CD4-positive, alpha-beta T cell treated with Interferon alpha-2 for 1 hour (primary cell): ENCODE measurements at places on chromosomes 2 and 18.

DNA sequence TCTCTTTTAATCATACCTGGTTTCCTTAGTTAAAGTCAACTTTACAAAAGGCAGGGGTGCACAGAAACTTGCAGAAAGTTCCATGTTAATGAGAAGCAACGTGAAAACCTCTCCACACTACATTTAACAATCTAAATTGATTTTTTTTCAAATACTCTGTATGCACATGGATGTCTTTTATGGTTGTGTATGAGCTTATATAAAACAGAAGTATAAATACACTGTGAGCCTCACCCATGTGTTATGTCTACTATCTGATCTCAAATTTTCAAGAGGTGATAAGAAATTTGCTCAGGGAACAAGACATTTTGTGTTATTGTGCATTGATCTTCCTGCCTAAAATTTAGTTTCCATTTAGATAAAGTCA is 617.6 kb downstream of the ADCYAP1 start:
- no peak for DNase-seq

DNA sequence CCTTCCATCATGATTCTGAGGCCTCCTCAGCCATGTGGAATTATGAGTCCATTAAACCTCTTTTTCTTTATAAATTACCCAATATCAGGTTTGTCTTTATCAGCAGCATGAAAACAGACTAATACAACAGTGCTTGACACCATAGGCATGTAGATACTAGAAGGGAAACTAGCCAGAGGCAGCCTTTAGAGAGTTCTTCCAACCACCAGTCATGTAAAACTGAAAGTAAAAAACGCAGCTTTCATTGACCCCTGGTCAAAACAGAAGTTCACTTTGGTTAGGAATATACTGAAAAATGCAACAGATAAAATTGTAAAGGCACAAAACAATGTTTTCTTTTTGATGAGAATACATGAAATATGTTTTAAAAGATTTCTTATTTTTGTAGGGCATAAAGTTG is 122.8 kb upstream of the L3MBTL4 start:
- no peak for DNase-seq

DNA sequence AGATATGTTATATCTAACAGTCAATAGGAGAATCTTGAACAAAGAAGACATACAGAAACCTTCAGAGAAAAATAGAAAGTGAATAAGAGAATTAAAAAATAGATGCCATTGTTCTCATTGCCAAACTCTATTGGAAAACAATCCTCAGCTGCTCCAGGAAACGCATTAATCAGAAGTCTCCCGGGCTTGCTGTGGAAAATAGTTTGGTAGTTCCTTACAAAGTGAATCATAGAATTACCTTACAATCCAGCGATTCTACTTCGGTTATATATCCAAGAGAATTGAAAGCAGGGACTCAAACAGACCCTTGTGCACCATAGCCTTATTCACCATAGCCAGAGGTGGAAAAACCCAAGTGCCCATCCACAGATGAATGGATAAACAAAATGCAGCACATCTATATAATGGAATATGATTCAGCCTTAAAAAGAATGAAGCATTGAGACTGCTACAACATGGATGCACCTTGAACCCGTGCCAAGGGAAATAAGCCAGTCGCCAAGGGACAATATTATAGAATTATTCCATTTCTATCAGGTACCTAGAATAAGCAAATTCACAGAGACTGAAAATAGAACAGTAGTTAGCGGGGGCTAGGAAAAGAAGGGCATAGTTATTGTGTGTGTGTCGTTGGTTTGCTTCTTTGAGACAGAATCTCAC is 21.9 kb upstream of the CHRNA1 start:
- no peak for DNase-seq

DNA sequence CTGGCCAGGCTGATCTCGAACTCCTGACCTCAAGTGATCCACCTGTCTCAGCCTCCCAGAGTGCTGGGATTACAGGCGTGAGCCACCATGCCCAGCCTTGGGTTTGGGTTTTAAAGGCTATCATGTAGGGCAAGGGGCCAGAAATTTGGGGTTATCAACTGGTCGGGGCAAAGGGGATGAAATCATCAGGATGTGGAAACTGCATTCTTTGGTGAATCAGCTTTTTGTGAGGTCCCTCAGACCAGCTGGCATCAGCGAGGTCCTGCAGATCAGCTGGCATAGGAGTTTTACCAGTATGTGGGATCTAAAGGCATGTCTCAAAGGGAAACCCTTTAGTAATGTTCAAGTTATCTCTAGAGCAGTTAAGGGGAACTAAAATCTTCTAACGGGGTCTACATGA is 6.4 kb upstream of the GEMIN6 start:
- no peak for DNase-seq

DNA sequence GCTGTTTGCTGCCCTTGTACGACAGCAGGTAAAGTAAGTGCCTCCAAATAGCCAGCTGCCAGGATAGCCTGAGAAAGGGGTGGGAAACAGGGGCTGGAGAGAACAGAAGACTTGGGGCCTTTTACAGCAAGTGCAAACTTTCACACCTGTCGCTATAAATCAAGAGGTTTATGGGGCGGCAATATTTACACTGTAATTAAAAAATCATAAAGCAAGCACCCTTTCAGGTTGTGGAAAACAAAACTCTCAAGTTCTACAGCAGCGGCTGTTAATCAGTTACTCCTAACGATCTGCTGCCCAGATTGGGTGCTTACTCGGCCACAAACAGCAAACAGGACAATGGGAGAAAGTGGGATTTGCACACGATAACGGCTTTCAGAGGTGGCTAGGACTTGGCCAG is 359.5 kb upstream of the ETAA1 start:
- DNase-seq = no peak

- DNase-seq = no peak
Observed at GRCh38 chr2:17124575-17125318, 393.5 kb downstream of the RAD51AP2 start.

GRCh38 chr2:128593518-128593878 is 274.8 kb upstream of the HS6ST1 start:
- DNase-seq = no peak

DNA sequence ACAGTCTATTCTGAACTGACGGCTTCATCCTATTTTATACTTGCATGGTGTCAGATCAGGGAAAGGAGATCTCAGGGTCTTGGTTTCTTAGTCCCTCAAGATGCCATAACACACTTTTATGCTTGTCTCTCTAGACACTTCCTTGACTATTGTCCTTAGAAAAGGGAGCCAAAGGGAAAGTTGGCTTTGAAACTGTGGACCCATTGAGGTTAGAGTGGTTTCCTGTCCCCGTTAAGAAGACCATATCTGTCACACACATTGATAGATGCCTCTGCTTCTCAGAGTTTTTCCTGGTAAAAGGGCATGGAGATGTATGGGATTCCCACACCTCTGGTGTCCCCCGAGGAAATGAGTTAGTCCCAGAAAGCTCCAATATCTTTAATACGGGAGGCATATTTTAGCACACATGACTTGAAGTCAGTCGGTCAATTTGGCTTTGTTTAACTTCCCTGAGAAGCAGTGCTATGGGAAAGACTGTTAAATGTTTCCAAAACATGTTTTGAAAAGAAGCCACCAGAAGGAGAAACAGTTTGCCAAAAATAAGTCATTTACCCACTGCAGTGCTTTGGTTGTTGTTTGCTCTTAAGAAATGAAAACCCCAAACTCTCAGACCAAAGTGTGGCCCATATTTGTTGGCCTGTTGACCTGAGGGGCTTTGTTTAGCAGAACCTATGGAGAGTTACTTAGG is 133.4 kb upstream of the CXCR4 start:
- DNase-seq = no peak

DNA sequence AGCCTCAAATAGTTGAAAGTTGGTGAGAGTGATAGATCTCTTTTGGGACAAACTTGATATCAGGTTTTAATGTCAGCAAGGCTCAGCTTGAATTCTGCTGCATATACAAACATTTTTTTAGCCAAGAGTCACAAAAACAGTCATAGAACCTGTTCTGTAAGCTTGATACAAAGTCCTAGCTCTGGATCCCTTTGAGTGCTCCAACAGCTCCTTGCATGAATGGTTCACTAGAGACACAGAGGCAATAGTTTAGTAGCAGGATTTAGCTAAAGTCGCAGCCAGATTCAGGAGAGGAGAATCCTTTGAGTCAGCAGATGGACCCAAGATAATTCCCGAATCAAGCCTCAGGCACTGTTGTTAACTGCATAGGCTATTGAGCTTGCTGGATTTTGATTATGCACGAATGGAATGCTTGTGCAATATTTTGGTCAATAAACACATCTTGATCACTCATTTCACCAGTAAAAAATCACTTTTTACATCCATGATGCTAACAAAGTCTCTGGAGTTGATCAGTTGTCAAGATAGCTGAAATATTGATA is 148.6 kb downstream of the KLHL14 start:
- DNase-seq = no peak

DNA sequence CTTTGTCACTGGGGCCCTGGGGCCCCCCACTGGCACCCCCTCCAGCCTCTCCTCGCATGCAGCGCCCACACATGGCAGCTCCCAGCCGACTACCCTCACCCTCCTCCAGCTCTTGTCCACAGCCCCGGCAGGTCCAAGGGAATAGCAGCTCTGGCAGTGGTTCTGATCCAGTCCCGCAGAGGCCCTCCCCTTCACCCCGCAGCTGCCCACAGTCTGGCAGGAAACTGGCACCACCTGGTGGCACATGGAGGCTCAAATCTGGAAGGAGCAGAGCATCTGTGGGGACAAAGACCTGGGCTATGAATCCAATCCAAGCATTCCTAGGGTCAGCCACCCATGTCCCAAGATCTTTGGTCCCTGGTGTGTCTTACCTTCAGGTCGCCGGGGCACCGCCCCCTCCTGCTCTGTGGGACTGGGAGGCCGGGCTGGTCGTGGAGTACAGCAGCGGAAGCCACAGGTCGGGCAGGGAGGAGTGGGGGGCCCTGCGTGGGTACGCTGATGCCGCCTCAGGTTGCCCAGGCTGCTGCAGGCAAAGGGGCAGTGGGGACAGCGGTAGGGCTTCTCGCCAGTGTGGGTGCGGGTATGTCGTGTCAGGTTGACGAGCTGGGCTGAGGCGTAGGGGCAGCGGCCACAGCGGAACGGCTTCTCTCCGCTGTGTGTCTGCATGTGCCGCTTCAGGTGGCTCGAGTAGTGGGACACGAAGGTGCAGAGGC is 2.3 kb downstream of the ZNF513 start:
- DNase-seq = peak; percentile 22

DNA sequence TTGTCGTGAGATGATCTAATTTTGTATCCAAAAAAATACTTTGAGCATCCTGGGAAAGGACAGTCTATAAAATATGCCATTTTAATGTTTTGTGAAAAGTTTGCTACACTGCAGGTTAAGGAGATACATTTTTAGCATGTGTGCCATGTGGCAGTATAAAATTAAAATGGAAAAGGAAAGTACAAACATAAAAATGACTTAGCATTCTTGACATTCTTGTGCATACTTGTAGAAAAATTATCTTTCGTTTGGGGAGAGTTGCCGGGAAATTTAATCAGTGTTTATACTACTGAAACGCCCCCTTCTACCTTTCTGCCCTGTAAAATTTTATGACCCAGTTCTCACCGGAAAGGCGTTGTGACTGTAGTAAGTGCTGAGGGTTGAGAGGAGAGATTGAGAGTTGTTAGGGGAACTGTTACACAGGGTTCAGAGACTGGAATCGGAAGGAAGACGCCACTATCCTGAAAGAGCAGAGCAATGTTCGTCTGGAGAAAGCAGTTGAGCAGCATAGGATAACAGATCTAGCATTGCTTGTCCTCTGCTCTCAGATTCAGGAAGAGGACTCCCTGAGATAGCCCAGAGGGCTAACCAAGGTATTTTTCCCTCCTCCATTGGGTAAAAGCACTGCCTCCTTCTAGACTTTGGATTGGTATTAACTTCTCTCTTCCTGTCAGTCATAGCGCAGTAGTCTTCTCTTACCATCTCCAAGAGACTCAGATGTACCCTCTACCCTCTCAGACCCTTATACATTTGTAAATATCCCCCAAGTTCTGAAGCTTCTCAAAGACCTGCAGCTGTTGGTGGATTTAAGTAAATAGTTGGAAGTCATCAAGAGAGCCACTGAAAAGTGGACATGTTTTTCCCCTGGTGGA is 2.7 kb downstream of the CDH20 start:
- no peak for DNase-seq

DNA sequence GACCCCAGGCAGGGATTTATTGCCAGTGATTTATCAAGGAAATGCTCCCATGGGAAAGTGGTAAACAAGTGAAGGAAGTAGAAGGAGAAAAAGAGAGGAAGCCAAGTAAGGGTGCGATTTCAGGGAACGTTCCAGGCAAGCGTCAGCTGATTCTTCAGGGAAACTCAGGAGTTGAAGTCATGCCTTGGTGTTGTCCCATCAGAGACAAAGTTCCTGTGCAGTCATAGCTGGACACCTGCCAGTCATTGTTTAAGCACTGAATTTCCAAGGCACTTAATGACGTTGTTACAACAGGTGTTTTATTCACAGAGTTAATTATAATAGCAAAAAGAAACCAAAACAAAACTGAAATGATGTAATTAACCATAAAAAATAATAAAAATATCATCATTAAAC is 381.8 kb upstream of the CRIM1 start:
- no peak for DNase-seq

GRCh38 chr2:151292546-151292945 is 3.1 kb upstream of the NMI start:
- no peak for DNase-seq

DNA sequence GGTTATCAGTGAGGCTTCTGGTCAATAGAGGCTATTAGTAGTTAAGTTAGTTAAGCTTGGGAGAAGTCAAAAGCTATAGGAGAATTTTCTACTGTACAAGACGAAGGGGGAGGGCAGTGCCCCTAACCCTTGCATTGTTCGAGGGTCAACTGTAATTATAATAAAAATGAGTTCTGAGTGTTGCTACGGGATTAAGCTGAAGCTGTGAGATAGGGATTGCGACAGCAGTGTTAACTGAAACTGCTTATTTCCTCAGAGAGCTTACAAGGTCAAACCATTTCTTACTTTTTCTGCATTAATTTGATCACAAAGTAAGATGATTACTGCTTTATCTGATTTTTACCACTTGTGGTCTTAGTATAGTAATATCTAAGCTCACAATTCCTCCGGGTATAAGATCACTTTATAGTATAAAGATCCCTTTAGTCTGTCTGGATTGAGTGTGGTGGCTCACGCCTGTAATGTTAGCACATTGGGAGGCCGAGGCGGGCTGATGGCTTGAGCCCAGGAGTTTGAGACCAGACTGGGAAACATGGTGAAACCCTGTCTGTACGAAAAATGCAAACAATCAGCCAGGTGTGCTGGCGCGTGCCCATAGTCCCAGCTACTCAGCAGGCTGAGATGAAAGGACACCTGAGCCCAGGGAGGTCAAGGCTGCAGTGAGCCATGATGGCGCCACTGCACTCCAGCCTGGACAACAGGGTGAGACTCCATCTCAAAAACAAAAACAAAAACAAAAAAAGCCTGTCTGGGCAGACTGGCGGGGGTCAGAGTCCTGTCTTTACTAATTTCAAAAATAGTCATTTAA is 119.5 kb upstream of the TLK1 start:
- DNase-seq = no peak

- DNase-seq = no peak
Observed at GRCh38 chr2:73851274-73851673, 22.5 kb downstream of the STAMBP start.
